MCF 10A (cell line): ENCODE measurements at places on chromosomes 7 and 10. TPM values are rescaled to one million over a fixed set of nuclear protein-coding genes. Genes with fewer than 3 reads are reported as not detected.

DNA sequence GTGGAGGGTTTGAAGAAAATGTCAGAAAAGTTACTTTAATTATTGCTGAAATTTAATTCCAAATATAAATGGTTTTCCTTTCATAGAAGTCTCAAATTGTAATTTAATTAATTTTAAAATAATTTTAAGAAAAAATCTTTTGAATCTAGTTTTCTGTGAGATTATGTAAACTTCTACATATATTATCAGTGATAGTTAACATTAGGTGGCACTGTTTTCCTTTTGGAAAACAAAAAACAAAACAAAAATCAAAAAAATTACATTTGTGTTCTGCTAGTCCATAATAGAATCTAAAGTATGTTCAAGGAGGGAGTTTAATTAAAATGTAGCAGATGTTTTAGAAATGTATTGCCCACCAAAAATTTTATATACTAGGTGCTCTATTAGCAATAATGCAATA is 1456.7 kb downstream of the REEP3 start:
- no peaks in the 10 kb centered on the region for H3K36me3 ChIP-seq
- no peak overlapping the region for H3K27ac ChIP-seq
- no peaks in the 10 kb centered on the region for H3K27me3 ChIP-seq
- no peak for DNase-seq
- H3K4me3 ChIP-seq = no peak overlapping the region

- no peak overlapping the region for H3K4me3 ChIP-seq
- H3K36me3 ChIP-seq = no peaks in the 10 kb centered on the region
- peak; percentile 5 for DNase-seq
- H3K27ac ChIP-seq = no peak overlapping the region
- no peaks in the 10 kb centered on the region for H3K27me3 ChIP-seq
- H3K4me1 ChIP-seq = no peaks in the 10 kb centered on the region
Measured at GRCh38 chr10:129853562-129853903, 110.5 kb downstream of the EBF3 start.

- no peaks in the 10 kb centered on the region for H3K4me1 ChIP-seq
- H3K27me3 ChIP-seq = peaks cover 32% of the 10 kb centered on the region
- no peak overlapping the region for H3K4me3 ChIP-seq
- DNase-seq = no peak
- H3K27ac ChIP-seq = no peak overlapping the region
- no peaks in the 10 kb centered on the region for H3K36me3 ChIP-seq
Measured at GRCh38 chr7:149831741-149832219, 6.4 kb upstream of the ZNF862 start.

DNA sequence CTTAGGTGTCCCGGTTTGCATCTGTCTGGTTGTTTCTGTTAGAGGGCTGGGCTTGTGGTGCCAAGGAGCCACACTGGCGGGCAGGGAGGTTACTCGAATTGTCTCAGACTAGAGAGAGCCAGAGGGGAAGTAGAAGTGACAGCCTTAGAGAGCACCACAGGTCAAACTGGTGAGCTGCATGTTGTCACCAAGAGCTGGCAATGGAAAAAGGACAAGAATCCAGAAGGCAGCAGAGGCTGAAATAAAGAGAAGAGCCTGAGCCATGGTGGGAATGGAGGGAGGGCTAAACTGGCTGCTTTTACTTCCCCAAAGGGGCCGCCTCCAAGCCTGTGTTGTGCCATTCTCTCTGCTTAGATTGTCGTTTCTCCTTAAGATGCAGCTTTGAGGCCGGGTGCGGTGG is 31.1 kb upstream of the RHBDD2 start:
- DNase-seq = no peak
- no peak overlapping the region for H3K4me3 ChIP-seq
- H3K27me3 ChIP-seq = no peaks in the 10 kb centered on the region
- peaks cover 17% of the 10 kb centered on the region for H3K4me1 ChIP-seq

DNA sequence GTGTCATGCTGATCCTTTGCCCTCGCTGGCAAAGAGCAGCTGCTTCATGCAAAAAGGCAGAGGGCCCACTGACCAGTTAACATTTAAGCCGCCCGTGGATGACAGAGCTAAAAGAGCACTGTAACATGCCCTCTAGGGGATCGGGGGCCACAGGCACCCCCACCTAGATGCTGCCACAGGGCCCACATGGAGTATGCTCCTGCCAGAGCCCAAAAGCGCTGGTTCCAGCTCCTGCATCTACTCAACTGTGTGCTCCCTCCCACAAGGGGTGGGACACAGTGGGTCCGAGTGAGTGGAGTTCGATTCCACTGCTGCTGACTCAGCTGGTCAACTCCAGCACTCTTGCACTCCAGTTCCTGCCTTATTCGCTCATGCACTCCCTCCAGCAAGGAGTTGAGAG is 199.8 kb upstream of the CNTNAP2 start:
- no peak overlapping the region for H3K4me3 ChIP-seq
- H3K27me3 ChIP-seq = no peaks in the 10 kb centered on the region
- no peaks in the 10 kb centered on the region for H3K4me1 ChIP-seq
- H3K27ac ChIP-seq = no peak overlapping the region
- no peak for DNase-seq

- H3K4me3 ChIP-seq = peak overlapping the region; percentile 56
- no peaks in the 10 kb centered on the region for H3K36me3 ChIP-seq
- H3K27ac ChIP-seq = peak overlapping the region; percentile 91
- H3K4me1 ChIP-seq = peaks cover 29% of the 10 kb centered on the region
- DNase-seq = no peak
Measured at GRCh38 chr7:17599733-17600339, 301.4 kb downstream of the AHR start.

Gene PTN
- total RNA-seq = 0.26 TPM in 1 of 2 replicates, not detected in the other

DNA sequence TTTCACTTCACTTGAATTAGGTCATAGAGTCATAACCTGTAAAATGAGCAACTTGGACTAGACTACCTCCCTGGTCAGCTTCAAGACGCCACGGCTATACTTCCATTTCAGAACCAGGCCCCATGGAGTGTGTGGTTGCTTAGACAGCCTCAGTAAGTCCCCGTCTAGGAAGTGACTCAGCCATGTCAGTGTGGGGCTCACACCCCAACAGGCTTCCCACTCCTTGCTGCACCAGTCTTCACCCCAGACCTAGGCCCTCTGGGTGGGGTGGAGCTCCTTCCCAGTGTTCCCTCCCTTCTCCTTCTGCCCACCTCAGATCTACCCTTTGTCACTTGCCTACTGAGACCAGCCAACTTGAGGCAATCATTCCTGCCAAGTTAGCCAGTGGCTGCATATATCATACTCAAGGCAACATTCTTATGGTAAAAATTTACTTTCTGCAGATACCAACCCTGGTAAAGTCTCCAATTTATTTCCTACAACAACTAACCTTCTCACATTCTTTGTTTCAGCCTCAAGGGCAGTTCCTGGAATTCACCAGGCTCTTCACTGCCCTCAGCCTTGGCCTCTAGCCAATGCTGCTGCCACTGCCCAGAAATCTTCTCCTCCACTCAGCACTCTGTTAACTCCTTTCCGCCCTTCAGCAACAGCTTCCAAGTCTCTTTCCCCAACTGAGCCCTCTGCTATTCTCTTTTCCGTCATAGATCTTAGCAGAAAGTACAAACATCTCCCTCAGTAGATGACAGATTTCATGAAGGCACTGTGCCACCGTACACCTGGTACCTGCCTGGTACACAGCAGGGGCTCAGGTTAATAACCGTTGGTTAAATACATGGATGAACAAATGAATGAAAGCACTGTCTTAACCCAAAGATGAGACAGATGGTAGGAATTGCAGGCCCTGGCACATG is 31.3 kb upstream of the ZNRF2 start:
- no peaks in the 10 kb centered on the region for H3K36me3 ChIP-seq
- H3K4me1 ChIP-seq = peaks cover 10% of the 10 kb centered on the region
- H3K27me3 ChIP-seq = no peaks in the 10 kb centered on the region
- peak overlapping the region; percentile 2 for H3K4me3 ChIP-seq
- peak; percentile 70 for DNase-seq

DNA sequence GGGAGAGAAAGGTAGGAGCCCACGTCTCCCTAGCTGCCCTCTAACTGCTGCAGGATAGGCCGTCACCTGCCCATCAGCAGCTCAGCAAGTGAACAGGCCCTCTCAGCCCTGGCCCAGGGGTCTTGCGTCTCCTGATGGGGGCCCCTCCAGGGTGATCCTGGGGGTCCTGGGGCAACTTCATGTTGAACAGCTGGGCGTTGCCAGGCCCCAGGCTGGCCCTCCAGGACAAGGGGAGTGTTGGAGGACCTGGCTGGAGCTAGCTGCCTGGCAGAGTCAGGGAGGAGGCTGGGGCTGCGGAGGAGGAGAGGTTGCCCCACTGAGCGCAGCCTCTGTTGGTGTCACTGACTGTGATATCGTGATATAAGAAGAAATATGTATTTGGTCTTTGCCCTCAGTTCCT is 34.7 kb downstream of the SPOCK2 start:
- H3K27ac ChIP-seq = no peak overlapping the region
- no peak for DNase-seq
- H3K4me1 ChIP-seq = no peaks in the 10 kb centered on the region
- no peaks in the 10 kb centered on the region for H3K36me3 ChIP-seq
- H3K4me3 ChIP-seq = no peak overlapping the region
- H3K27me3 ChIP-seq = no peaks in the 10 kb centered on the region

DNA sequence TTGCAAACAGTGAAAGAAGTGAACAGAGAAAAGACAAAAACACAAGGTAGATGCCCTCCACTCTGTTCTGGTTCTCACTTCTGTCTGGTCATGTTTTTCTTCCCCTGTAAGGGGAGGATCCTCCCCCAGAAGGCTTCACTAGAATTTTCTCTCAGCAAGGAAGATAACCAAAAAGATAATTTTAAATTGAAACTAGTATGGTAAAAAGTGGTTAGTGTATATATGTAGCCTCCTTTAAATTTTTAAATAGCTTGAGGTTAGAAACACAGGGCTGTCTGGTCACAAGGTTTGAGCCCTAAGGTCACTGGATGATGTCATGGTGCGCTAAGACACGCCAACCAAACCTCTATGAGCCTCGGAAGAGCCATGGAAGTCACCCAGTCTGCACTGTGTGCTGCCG is 5.6 kb upstream of the PKD1L1 start:
- no peaks in the 10 kb centered on the region for H3K27me3 ChIP-seq
- no peak overlapping the region for H3K27ac ChIP-seq
- H3K36me3 ChIP-seq = peaks cover 21% of the 10 kb centered on the region
- no peaks in the 10 kb centered on the region for H3K4me1 ChIP-seq

DNA sequence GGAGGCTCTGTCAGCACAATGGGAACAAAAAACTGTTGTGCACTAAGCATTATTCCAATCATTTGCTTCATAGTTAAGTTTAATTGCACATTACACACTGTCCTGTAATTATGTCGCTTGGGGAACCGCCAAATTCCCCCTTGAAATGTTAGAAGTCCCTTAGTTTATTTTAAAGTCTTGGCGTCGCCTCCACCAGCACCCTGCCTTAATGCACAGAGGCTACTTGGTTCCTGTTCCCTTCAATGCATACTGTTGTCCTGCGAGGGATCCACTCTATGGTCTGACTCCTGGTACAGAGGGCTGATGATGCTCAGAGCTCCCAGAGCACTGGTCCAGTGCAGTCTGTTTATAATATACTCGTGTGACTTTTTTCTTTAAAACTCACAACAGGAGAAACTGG is 330.7 kb downstream of the ELMO1 start:
- no peaks in the 10 kb centered on the region for H3K36me3 ChIP-seq
- H3K27ac ChIP-seq = no peak overlapping the region
- H3K4me3 ChIP-seq = no peak overlapping the region
- H3K4me1 ChIP-seq = no peaks in the 10 kb centered on the region
- no peak for DNase-seq

DNA sequence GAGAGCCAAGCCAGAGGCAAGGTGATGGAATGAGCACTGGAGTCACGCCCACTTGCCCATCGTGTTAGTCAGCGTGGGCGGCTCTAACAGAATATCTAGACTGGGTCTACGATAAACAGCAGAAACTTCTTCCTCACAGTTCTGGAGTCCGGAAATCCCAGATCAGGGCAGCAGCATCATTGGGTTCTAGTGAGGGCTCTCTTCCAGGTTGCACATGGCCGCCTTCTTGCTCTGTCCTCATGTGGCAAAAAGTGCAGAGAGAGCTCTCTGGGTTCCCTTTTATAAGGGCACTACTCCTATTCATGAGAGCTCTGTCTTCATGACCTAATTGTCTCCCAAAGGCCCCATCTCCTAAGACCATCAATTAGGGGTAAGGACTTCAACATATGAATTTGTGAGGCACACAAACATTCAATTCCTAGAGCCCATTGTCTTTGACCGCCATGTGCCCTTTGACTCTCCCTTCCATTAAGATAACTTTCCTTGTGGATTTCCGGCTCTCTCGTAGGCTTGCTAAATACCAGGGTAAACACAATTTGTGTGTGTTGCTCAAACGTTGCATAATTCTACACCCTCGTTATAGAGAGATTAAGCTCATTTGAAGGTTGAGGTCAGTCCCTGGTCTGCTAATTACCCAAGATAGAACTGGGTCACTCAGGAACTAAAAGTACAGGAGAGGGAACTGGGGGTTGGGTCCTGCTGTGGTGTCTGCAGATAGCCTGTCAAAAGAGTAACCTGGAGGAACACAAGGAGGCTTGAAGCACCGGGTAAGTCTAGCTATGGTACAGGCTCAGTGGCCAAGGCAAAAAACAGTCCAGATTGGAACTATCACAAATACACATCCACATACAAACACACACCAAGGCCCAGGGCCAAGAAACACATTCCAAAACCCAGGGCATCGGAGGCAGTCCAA is 28.7 kb upstream of the USP6NL start:
- no peaks in the 10 kb centered on the region for H3K36me3 ChIP-seq
- peaks cover 13% of the 10 kb centered on the region for H3K27me3 ChIP-seq
- H3K4me1 ChIP-seq = no peaks in the 10 kb centered on the region
- DNase-seq = no peak
- H3K27ac ChIP-seq = no peak overlapping the region
- no peak overlapping the region for H3K4me3 ChIP-seq

GRCh38 chr10:112223725-112224124 is 40.2 kb upstream of the GPAM start:
- H3K36me3 ChIP-seq = no peaks in the 10 kb centered on the region
- H3K4me1 ChIP-seq = peaks cover 65% of the 10 kb centered on the region
- peak overlapping the region; percentile 67 for H3K27ac ChIP-seq
- no peak for DNase-seq
- H3K27me3 ChIP-seq = no peaks in the 10 kb centered on the region

DNA sequence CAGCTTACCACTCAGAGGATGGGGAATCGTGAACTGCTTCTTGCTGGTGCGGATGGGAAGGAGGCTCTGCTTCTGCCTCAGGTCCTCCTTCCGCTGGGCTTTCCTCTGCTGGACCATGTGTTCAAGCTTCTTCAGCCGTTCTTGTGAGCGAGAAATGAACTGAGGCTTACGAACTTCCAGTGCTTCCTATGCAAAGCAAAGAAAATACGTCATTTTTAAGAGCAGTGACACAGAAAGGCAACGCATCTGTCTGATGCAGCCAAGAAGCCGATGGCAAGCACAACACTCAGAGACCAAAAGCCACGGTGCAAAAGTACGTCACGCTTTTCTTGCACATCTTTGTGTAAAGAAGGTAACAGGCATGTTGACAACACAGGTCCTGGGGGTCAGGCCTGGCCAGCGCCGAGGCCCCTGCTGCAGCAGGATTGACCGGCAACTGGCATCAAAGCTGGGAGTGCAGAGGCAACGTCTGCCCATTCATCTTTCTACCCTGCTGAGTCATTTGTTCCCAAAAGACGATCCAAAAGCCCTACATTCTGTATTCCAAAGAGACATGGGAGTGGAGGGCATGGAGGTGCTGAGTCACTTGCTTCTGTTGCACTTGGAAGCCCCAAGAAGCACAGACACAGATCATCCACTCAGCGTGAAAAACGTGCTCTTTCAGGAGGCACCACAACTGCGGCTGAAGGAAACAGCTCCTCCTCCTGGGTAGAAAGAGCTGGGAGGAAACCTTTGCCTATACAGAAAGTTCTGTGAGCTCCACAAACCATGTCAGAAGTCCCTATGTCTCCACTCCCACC is 71.0 kb upstream of the ADAM12 start:
- H3K27me3 ChIP-seq = no peaks in the 10 kb centered on the region
- H3K27ac ChIP-seq = peak overlapping the region; percentile 68
- H3K4me3 ChIP-seq = no peak overlapping the region
- H3K36me3 ChIP-seq = peaks cover 5% of the 10 kb centered on the region
- peak; percentile 96 for DNase-seq

Gene BICC1
- 7.9 and 15.6 TPM in 2 replicates for total RNA-seq

GRCh38 chr7:27519793-27520469 is 142.8 kb downstream of the HIBADH start:
- H3K36me3 ChIP-seq = peaks cover 8% of the 10 kb centered on the region
- no peak overlapping the region for H3K4me3 ChIP-seq
